Cardiac septum (tissue), 1 donor: ENCODE measurements at places on chromosomes 16 and 17. TPM values are rescaled to one million over a fixed set of nuclear protein-coding genes. Genes with fewer than 3 reads are reported as not detected.

DNA sequence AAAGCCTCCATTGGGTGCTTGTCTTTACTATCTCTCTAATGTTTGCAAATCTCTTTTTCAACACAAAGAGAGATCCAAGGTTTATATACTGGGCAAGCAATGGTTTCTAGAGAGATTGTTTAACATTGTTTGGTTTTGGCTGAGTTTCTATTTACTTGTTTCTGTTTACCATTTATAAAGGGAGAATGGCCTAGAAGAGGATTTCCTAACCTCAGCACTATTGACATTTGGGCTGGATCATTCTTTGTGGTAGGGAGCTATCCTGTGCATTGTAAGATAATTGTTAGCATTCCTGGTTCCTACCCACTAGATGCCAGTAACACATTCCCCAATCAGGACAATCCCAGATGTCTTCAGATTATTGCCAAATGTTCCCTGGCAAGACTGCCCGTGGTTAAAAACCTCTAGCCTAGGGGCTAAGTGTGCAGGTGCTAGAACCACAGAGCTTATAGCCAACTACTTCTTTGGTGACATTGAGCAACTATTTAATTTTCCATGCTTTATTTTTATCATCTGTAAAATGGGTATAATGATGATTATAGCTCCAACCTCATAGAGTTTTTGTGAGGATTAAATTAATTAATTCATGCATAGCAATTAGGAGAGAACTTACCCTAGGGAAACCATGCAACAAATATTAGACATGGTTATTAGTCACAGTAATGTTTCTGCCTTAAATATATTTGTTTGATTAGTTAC, 413.9 kb upstream of the MAF start:
- no peak for DNase-seq

DNA sequence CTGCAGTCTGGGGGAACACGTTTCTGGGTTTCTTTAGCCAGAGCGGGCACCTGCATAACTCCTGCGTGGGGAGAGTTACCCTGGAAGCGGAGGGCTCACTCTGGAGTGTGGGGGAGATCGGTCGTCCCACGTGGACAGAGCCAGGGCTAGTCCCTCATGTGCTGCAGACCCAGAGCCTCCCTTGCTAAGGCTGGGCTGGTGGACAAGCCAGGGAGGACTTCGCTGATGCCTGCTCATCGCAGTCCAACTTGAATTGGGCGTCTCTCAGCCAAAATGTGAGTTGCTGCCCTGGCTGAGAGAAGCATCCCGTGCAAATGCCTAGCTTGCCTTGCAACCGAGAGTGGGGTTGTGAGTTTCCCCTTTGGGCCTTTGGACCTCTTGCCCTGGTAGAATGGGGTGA, 986 bp downstream of the CRISPLD2 start:
- DNase-seq = no peak

DNA sequence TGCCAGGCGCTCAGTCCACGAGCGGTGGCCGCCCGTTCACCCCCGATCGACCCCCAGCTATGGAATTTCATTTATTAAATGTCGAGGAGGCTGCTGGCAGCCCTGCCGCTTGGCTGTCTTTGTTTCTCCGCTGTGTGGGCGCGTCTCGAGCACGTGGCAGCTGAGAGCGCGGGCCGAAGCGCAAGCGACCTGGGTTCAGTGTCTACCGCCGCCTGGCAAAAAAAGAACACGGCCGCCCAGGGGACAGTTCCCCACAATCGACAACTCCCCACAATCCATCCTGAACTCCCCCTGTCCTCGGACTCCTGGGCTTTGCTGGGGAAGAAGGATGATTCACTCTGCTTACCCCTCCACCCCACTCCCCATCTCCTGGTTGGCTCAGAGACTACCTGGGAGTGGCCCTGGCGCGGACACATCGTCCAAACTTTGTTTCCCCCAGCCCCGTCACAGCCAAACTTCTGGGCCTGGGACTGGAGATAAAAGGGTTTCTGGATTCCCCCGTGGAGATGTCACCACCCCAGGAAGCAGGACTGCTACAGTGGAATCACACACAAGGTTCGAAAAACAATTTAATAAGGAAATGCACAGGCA, 1.7 kb upstream of the ANKRD13B start:
- DNase-seq = no peak

DNA sequence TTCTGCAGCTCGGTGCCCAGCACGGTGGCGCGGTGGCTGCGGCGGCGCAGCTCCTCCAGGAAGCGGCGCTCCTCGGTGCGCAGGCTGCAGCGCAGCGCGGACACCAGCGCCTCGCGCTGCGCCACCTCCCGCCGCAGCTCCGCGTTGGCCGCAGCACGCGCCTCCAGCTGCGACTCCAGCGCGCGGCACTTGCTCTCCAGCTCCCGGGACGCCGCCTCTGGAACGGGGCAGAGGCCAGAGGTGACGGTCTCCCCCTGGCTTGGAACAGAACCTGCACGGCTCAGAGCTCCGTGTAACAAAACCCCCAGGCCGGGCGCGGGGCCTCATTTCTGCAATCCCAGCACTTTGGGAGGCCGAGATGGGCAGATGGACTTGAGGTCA, 13.2 kb upstream of the CLUH start:
- DNase-seq = no peak

- no peak for DNase-seq
Observed at GRCh38 chr16:63135069-63135468, 1098.8 kb upstream of the CDH8 start.

DNA sequence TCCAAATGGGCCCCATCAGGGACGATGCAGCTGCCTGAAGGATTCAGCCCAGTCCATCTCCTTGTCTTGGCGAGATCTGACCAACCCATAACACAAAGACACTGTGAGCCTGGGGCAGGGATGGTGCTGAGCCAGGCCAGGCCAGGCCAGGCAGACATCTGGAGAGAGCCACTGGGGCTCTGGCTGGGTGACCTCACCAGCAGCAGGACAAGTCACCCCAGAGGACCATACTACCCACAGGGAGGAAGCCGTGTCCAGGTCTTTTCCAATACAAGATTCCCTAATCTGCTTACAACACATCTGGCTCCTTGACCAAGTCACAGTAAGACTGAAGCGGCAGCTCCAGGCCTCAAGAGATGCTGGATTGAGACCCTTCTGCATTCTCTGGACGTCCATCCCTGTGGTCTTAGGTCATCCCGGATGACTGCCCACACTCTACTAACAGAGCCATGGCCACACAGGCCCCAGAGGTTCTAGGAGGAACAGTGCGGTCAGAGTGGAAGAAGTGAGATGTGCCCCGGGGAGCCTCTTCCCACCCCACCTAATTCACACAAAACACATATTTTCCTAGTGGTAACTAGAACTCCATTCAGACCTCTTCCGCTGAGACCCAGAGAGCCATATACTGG, 81.8 kb upstream of the RCVRN start:
- DNase-seq = no peak

- DNase-seq = no peak
Observed at GRCh38 chr17:57068222-57068658, 16.8 kb upstream of the AKAP1 start.

The CDH15 gene
- 0.27 TPM for total RNA-seq

The GSDMA gene
- total RNA-seq = 0.48 TPM

The ODAD4 gene
- 0.54 TPM for total RNA-seq

The OR1A1 gene
- not detected for total RNA-seq

The PRSS53 gene
- total RNA-seq = 0.59 TPM

The CRHR1 gene
- total RNA-seq = not detected

The ZFP3 gene
- 12.6 TPM for total RNA-seq

The RAB11FIP4 gene
- 4.9 TPM for total RNA-seq

The CCL8 gene
- 1.9 TPM for total RNA-seq
